Glutamatergic neuron (in vitro differentiated cells): ENCODE measurements at places on chromosomes 7 and 10.

GRCh38 chr10:121627876-121628581 lies 29.8 kb upstream of the FGFR2 start:
- H3K27me3 ChIP-seq, result peaks cover 1% of the 10 kb centered on the region
- no peak overlapping the region for H3K27ac ChIP-seq
- no peaks in the 10 kb centered on the region for H3K36me3 ChIP-seq
- peaks cover 6% of the 10 kb centered on the region for H3K4me1 ChIP-seq
- no peak overlapping the region for H3K4me3 ChIP-seq
- no peak for DNase-seq

DNA sequence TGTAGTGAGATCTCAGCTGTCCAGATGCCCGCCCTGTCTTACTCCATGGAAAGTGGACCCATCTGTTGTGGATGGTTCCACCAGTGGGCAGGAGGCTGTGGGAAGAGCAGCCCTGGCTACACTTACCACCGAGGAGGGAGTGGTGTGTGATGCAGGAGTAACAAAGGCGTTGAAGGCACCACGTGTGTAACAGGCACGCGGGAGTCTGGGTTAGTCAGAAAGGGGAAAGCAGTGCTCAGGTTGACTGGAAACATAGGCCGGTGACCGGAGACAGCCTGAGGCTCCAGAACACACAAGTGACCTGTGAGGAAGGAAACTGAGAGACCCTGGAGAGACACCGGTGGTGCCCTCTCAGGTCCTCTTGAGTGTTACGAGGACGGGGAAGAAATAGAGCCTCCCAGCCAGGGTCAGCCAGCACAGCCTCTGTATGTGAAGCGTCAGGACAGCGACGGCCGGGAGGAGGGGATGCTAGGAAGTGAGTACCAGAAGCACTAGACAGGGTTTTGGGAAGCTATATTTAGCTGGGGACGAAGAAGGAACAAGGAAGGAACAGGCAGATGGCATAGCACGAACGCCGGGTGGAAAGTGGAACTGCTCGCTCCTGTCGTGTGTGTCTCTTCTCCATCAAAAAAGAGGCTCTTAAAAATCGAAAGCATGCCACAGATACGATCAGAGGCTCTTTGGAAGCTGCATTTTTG lies 51.7 kb downstream of the DAGLB start:
- H3K27me3 ChIP-seq, result no peaks in the 10 kb centered on the region
- DNase-seq, result no peak
- H3K4me1 ChIP-seq, result peaks cover 24% of the 10 kb centered on the region

DNA sequence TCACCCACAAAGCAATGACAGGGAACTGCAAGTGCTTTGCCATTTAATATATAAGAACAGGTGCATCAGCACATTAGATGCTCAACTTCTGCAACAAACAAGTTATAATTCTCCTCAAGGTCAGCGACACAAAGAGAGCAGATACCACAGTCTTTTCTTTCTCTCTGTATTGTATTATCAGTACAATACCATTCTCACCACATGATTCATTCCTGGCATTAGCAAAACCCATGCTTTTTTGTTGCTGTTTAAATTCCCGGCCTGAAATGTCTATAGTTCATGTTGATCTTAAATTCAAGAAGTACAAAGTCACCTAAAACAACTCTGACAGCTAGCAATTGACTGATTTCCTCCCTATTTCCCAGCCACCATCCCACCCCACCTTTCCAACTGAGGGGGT lies 111.8 kb upstream of the FEZF1 start:
- H3K36me3 ChIP-seq, result no peaks in the 10 kb centered on the region
- H3K4me3 ChIP-seq, result no peak overlapping the region
- no peak overlapping the region for H3K27ac ChIP-seq
- H3K27me3 ChIP-seq, result no peaks in the 10 kb centered on the region

- no peak overlapping the region for H3K27ac ChIP-seq
- H3K4me3 ChIP-seq, result peak overlapping the region; percentile 68
- H3K4me1 ChIP-seq, result peaks cover 14% of the 10 kb centered on the region
- no peaks in the 10 kb centered on the region for H3K36me3 ChIP-seq
- H3K27me3 ChIP-seq, result peaks cover 26% of the 10 kb centered on the region
These were observed 3.4 kb upstream of the ZNF503 start for GRCh38 chr10:75404815-75405597.

DNA sequence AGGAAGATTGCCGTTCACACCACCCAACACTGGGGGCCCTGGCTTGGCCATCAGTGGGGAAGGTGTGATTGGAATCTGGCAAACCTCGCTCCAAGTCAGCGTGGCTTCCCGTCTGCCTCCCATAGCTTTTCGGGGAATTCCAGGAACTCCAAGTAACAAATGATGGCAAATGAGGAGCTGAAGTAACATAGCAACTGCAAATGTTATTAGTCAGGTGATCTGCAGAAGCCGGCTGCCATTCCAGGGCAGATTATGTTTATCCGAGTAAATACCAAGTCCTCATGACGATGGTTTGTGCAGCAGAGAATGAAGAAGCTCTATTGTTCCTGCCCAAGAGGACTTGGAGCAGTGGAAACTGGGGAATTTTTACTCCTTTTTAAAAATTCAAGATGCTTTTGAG lies 270.5 kb upstream of the PODXL start:
- DNase-seq, result no peak
- H3K4me1 ChIP-seq, result peaks cover 3% of the 10 kb centered on the region
- H3K27me3 ChIP-seq, result peaks cover 7% of the 10 kb centered on the region
- no peaks in the 10 kb centered on the region for H3K36me3 ChIP-seq

- H3K27ac ChIP-seq, result peak overlapping the region; percentile 97
- H3K36me3 ChIP-seq, result no peaks in the 10 kb centered on the region
- peaks cover 49% of the 10 kb centered on the region for H3K4me1 ChIP-seq
These were observed 143.8 kb upstream of the BMPER start for GRCh38 chr7:33761449-33762080.

- H3K4me1 ChIP-seq, result peaks cover 5% of the 10 kb centered on the region
- no peak overlapping the region for H3K4me3 ChIP-seq
- H3K36me3 ChIP-seq, result no peaks in the 10 kb centered on the region
- no peak for DNase-seq
- no peaks in the 10 kb centered on the region for H3K27me3 ChIP-seq
- H3K27ac ChIP-seq, result no peak overlapping the region
These were observed 674 bp upstream of the FRA10AC1 start for GRCh38 chr10:93703066-93703465.

GRCh38 chr7:74029089-74029785 lies 1.3 kb downstream of the ELN start:
- peak overlapping the region; percentile 69 for H3K27ac ChIP-seq
- peaks cover 47% of the 10 kb centered on the region for H3K4me1 ChIP-seq
- no peaks in the 10 kb centered on the region for H3K36me3 ChIP-seq
- no peak for DNase-seq
- peak overlapping the region; percentile 72 for H3K4me3 ChIP-seq

GRCh38 chr10:132296666-132297443 lies 10.9 kb downstream of the STK32C start:
- H3K27me3 ChIP-seq, result peaks cover 12% of the 10 kb centered on the region
- peaks cover 7% of the 10 kb centered on the region for H3K36me3 ChIP-seq
- no peak overlapping the region for H3K4me3 ChIP-seq
- DNase-seq, result peak; percentile 12

DNA sequence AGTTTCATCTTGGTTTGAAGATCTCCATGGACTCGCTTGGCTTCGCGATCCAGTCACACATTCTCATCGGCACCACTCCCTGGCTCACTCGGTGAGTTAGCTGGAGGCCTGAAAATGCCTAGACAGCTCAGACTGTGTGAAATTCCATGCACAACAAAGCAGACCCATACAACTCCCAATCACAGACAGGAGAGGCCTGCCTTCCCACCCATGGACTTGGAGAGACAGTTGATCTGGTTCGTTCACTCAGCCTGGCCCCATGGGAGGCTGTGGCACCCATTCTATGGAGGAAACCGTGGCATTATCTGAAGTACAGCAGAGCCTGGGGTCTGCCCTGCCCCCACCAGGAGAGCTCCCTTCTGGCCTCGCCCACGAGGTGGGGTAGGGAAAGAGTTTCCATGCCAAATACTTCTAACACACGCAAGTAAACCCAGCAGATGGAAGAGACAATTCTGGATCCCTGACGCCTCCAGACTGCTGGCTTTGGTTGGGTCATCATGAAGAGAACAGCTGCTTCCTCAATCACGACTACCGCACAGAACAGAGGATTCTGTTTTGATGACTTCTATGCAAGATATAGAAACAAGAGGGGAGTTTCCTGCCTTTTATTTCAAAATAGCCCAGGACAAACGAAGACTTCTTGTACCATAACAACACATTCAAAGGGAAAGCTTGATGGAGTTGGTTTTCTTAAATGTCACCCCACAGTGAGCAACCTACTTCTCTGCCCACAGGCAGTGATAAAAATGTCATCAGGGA lies 15.9 kb downstream of the FAM53B start:
- no peak overlapping the region for H3K4me3 ChIP-seq
- H3K4me1 ChIP-seq, result peaks cover 20% of the 10 kb centered on the region
- no peak for DNase-seq
- H3K36me3 ChIP-seq, result no peaks in the 10 kb centered on the region
- H3K27me3 ChIP-seq, result no peaks in the 10 kb centered on the region

- no peak overlapping the region for H3K27ac ChIP-seq
- DNase-seq, result no peak
- peaks cover 5% of the 10 kb centered on the region for H3K27me3 ChIP-seq
- H3K4me1 ChIP-seq, result no peaks in the 10 kb centered on the region
- no peak overlapping the region for H3K4me3 ChIP-seq
These were observed 122.5 kb downstream of the LRRC18 start for GRCh38 chr10:48817141-48817540.

DNA sequence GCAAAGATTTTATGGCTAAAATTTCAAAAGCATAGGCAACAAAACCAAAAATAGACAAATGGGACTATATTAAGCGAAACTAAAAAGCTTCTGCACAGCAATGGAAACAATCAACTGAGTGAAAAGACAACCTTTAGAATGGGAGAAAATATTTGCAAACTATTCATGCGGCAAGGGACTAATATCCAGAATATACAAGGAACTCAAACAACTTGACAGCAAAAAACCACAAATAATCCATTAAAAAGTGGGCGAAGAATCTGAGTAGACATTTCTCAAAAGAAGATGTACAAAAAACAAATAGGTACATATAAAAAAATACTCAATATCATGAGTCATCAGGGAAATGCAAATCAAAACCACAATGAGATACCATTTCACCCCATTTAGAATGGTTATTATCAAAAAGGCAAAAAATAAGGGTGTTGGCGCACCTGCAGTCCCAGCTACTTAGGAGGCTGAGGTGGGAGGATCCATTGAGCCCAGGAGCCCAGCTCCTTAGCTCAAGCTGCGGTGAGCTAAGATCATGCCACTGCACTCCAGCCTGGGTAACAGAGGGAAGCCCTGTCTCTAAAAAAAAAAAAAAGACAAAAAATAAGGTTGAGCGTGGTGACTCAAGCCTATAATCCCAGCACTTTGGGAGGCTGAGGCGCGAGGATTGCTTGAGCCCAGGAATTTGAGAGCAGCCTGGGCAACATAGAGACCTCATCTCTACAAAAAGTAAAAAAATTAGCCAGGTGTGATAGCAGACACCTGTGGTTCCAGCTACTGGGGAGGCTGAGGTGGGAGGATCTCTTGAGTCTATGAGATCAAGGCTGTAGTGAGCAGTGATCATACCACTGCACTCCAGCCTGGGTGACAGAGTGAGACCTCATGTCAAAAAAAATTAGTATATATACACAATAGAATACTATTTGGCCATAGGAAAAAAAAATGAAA lies 4.2 kb upstream of the CCM2 start:
- peaks cover 6% of the 10 kb centered on the region for H3K27me3 ChIP-seq
- H3K4me3 ChIP-seq, result no peak overlapping the region
- H3K4me1 ChIP-seq, result peaks cover 13% of the 10 kb centered on the region

DNA sequence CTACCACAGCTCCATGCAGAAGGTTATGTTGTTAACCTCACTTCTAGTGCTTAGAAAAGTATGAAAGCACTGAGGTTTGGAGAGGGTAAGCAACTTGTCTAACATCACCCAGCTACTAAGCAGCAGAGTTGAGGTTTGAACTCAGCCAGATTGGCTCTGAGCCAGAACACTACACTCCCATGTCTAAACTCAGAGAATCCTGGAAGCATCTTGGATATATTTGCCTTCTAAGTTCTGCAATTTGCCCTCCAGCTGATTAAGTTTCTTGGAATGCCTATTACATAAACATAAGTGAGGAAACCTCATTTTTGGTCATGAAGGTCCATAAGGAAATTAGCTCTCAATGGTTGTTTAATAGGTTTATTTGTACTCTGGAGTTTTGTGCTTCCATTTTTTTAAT lies 78.1 kb upstream of the PHYHIPL start:
- peaks cover 28% of the 10 kb centered on the region for H3K4me1 ChIP-seq
- H3K27me3 ChIP-seq, result no peaks in the 10 kb centered on the region
- H3K27ac ChIP-seq, result peak overlapping the region; percentile 88
- no peaks in the 10 kb centered on the region for H3K36me3 ChIP-seq

- peak overlapping the region; percentile 95 for H3K4me3 ChIP-seq
- H3K27me3 ChIP-seq, result peaks cover 10% of the 10 kb centered on the region
- H3K4me1 ChIP-seq, result peaks cover 18% of the 10 kb centered on the region
- no peaks in the 10 kb centered on the region for H3K36me3 ChIP-seq
These were observed 816 bp downstream of the DMTF1 start for GRCh38 chr7:87152897-87153641.

- no peak for DNase-seq
- H3K4me3 ChIP-seq, result no peak overlapping the region
These were observed 34.1 kb downstream of the GET4 start for GRCh38 chr7:910441-910861.

- no peak overlapping the region for H3K27ac ChIP-seq
- DNase-seq, result no peak
- no peaks in the 10 kb centered on the region for H3K36me3 ChIP-seq
- H3K4me3 ChIP-seq, result no peak overlapping the region
- no peaks in the 10 kb centered on the region for H3K4me1 ChIP-seq
These were observed 32.5 kb downstream of the ARID5B start for GRCh38 chr10:61933859-61934555.

- no peaks in the 10 kb centered on the region for H3K27me3 ChIP-seq
- no peak for DNase-seq
- peaks cover 13% of the 10 kb centered on the region for H3K36me3 ChIP-seq
- no peak overlapping the region for H3K4me3 ChIP-seq
These were observed 71.0 kb downstream of the CASD1 start for GRCh38 chr7:94580601-94581000.

DNA sequence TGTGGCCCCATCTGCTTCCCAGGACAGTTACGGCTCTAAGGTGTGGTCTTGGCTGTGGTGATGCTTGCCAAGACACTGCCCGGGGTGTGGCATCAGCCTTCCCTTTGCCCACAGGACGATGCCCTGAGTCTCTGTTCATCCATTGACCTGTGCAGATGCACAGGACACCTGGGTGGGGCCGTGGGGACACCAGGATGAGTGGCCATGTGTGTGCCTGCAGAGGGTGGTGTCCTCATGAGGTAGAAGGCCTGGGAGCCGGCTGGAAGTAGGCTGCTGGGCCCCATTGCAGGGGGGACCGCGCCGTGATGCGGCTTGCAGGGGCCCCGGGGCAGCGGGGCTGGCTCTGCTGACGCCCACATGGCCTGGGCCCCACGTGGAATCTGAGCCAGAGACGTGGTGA lies 22.4 kb upstream of the PWWP2B start:
- DNase-seq, result peak; percentile 5
- H3K27ac ChIP-seq, result no peak overlapping the region
- peaks cover 10% of the 10 kb centered on the region for H3K36me3 ChIP-seq
- peaks cover 23% of the 10 kb centered on the region for H3K4me1 ChIP-seq

DNA sequence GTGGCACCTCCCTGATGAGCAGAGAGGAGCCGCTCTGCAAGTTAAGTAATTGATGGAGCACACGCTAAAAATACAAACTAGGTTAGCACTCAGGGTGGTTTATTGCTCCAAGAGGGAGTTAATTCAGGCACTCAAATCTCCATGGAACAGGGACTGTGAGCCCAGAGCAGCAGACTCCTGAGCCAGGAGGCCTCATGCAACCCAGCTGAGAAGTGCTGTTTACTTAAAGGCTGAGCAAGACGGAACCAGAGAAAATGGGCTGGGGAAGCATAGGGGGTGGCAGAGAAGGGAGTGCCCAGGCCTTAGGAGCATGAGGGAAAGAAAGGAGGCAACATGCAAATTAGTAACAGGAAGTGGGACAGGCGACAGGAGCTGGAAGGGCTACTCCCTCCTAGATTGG lies 174.1 kb downstream of the KCNMA1 start:
- no peak for DNase-seq
- peaks cover 4% of the 10 kb centered on the region for H3K27me3 ChIP-seq
- no peaks in the 10 kb centered on the region for H3K36me3 ChIP-seq
- H3K27ac ChIP-seq, result no peak overlapping the region
- H3K4me1 ChIP-seq, result peaks cover 2% of the 10 kb centered on the region
- H3K4me3 ChIP-seq, result no peak overlapping the region
